ENCODE measurements at places on chromosomes 13 and 19.

- no peak for DNase-seq
Measured at GRCh38 chr19:19223060-19223459, 11.3 kb downstream of the NCAN start.

DNA sequence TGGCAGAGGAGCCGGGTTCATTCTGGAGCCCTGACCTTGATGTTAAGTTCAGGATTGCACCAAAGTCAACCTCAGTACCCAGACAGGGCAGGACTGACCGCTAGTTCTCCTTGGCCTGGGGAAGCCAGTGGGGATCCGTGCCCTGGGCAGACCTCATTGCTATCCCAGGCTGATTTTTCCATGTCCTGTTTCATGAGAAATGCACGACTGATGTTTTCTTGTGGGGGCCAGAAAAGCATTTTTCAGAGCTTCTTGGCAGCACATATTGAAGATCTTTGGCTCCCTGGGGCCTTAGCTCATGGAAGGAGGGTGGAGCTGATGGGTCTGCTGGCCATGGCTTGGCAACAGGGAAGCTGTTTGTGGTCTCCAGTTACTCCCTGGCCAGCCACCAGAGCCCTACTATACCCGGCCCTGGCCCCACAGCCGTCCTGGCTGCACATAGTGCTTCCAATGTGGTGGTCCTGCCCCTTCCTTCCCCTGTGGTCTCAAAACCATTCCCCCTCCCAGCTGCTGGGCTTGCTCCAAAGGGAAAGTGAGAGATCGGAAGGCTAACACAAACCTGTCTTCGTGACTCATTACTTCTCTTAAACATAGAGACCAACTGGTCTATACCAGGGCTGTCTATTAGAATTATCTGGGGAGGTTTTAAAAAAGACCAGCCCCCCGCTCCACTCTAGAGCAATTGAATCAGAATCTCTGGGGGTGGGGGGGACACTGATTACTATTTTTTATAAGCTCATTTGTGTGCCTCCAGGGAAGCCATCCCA is 11.2 kb downstream of the IL17D start:
- DNase-seq: no peak

DNA sequence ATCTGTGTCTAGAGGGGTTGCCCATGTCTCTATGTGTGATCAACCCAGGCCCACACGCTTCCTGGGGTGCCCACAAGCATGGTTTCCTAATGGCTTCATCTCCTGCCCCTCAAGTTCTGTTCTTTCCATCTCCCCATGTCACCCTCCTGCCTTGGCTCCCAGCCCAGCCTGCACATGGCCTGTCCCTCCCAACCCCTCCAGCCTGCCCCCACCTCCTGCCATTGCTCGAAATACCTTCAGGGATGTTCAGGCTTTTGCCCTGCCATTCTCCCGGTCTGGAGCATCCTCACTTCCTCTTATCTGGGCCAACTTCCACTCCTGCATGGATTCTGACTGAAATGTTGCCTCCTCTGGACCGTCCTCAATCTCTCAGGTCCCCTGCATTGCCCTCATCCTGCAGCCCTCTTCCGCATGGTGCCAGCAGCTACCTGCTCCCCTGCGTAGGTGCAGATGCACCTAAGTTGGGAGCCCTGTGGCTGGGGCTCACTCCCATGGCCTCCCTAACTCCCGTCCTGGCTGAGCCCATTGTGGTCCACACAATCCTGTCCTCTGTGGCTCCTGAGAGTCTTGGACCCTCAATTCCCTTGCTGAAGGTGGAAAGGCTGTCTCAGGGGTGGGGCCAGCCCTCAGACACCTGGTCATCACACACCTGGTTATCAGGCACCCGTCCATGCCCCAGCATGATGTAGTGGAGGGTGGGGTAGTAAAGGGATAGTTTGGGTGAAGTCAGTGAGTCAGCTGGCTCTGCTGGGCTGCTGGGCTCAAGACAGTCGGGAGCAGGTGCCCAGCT is 152.1 kb downstream of the URI1 start:
- DNase-seq: no peak

DNA sequence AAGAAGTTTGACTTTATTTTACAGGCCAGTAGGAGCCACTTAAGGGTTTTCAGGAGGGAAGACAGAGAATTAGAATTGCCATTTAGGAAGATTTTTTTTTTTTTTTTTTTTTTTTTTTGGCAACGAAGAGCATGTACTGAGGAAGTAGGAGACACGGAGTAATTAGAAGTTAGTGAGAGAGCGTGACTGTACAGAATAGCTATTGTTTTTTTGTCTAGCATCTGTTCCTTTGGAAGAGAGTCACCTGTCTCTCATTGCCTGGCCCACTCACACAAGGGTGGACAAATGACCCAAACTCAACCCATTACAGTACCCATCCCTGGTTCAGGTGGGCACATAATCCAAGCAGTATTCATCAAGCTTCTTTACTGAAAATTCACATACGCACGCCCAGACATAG is 166.7 kb downstream of the LACC1 start:
- DNase-seq: no peak

- DNase-seq: no peak
Measured at GRCh38 chr13:114043421-114044053, 69.7 kb upstream of the C13orf46 start.

DNA sequence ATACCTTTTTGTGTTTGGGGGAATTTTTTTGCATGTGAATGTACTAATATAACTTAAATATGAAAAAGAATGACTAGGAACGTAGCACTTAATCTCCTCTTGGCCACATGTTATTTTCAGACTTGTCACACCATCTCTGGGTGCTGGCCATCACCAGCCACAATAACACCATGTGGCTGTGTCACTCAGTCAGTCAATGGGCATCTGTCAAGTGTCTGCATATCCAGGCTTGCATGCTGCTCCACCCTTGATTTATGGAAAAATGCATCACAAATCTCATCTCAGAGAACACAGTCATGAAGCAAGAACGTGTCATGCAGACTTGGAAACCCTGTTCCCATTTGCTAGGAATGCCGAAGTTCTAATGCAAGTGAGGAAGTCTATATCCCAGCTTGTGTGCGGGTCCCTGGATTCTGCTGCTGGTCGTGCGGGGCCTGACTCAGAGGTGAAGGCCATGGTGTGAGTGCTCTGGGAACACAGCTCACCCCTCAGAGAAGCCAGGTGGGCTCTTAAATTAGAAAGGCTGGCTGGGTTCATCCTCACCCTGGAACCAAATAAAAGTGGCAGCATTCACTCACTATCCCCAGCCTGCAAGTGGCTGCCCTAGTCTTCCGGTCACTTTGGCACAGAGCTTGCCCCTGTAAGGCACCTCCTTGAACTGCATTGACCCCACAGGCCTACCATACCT is 53.6 kb upstream of the ARHGEF7 start:
- no peak for DNase-seq

DNA sequence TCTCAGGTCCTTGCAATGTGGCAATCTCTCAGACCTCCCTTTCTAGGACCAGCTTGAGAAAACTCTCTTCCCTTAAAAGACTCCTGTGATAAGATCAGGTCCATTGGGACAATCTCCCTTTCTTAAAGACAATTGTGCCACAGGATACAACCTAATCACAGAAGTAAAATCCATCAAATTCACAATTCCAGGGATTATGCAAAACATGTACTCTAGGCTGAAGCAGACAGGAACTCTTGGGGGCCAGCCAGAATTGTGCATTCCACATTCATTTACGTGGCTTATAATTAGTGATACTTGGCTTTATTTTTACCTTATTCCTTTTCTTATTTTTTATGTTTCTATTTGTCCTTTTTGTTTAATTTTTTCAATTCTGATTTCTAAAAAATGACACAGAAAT is 257.9 kb downstream of the KLF12 start:
- DNase-seq: no peak

GRCh38 chr13:39835253-39835652 is 179.8 kb downstream of the COG6 start:
- DNase-seq: no peak

- DNase-seq: no peak
Measured at GRCh38 chr19:17772172-17772571, 20.9 kb downstream of the FCHO1 start.

DNA sequence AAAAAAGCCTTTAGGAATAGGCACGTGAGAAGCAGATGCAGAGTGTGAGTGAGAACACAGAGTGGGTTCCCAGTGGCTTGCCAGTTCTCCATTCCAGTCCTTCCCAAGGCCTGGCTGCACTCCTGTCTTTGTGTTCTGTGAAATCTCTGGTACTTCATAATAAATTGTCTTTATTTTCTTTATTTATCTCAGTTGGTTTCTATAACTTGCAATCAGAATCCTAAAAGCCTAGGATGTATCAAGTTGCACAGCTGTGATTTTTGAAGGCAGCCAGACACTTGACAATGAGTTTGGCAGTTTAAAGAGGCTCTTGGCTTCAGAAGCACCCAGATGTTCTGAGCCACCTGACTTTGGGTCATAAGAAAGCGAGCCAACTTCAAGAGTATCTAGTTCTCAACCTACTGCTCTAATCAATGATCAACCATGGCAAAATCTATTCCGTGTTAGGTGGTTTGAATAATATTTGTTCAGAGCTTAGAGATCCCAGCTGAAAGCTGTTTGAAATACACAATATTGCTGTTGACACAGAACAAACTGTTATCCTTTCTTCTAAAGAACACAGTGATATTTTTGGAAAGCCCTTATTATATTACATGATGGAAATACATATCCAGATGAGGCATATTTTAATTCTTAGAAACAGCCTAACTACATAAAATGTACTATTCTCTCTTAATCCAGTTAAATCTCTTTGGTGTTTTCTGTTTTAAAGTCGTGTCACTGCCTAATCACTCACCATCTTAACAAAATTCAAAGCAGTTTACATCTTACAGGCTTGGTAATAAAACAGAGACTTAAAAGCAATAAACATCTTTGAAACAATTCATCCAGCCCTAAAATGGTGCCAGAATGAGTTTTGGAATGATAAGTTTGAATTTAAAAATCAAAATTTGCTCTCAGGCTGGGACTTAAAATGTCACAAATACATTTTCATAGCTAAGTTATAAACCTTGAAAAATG is 483.0 kb upstream of the NBEA start:
- no peak for DNase-seq

DNA sequence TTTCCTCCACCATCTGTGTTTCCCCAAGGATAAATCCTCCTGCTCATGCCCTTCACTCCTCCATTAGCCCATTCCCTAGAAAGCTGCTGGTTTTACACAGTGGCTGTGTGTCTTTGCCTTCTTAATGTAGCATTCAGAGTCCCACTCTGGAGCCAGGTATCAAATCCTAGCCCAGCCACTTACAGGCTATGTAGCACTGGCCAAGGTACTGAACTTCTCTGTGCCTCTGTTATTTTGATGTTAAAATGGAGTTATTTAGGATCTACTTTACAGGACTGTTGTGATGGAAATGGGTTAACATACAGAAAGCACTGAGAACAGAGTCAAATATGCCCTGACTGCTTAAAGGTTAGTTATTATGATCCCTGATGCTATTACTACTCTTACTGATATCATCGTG is 1.5 kb upstream of the ZSCAN4 start:
- DNase-seq: no peak

DNA sequence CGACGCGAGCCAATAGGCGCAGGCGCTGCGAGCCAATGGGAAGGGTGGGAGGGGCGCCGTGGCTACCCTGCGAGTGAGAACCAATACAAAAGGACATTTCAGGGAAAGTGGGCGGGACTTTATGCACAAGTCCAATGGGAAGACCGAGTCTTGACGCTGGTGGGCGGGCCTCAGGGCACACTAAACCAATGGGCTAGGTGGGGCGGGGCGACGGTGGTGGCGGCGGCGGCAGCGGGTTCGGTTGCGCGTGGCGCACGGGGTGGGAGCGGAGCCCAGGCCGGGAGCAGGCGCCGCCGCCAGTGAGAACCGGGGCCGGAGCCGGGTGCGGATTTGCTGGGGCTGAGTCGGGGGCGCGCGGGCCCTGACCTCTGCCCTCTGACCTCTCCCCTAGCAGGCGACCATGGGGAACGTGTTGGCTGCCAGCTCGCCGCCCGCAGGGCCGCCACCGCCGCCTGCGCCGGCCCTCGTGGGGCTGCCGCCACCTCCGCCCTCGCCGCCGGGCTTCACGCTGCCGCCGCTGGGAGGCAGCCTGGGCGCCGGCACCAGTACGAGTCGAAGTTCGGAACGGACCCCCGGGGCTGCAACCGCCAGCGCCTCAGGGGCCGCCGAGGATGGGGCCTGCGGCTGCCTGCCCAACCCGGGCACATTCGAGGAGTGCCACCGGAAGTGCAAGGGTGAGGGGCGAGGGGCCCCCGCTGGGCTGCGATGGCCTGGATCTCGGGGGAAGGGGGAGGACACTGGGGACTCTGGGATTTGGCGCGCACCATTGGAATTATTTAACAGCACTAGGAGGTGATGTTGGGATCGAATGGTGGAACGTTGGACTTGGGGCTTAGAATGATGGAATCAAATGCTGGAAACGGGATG is at the start of gene TOMM40:
Gene TOMM40 (plus strand): TSS at position 239 of the 867 bp plus-strand sequence. CDS start 162 bp downstream, at position 401.
- DNase-seq: no peak

GRCh38 chr13:30821421-30821820 is 84.7 kb upstream of the MEDAG start:
- no peak for DNase-seq

DNA sequence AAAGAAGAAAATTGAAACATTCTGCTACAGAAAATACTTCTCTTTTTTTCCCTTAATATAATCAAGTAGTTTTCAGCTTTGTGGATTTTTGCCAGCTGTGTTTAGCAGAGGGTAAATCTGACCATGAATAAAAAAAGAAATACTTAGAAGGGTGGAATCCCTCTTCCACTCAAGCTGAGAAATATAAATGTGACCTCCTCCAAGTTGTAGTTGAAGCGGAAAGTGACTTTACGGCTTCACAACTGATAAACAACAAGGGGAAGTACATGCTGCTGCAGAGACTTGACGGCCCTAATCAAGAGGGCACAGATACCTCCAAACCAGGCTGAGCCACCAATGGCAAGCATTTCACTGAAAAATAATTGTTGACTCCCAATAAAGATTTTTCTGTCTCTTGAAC is 785.0 kb downstream of the SLITRK5 start:
- no peak for DNase-seq

GRCh38 chr13:93235258-93236015 is 8.8 kb downstream of the GPC6 start:
- DNase-seq: no peak

DNA sequence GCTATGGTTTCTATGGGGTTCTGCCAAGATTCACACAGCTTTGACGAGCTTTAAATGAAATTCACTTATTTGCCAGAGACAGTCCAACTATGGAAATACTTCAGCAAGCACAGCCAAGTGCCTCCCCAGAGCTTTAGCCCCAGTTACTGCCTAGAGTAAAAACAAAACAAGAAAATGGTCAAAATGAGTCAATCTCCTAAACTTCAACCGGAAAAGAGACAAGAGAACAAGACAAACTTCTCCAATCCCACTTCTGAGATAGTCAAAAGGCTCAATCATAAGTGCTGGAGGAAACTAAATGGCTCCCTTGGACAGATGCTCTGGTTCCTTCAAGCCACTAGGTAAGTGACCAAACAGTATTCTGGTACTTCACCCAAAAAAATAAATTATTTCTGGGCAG is 65.8 kb downstream of the KATNAL1 start:
- DNase-seq: no peak

GRCh38 chr13:29255567-29255966 is 339.9 kb downstream of the SLC7A1 start:
- no peak for DNase-seq

Measured in substantia nigra (tissue), 51 donors.